ENCODE measurements at places on chromosomes 1 and 21.

DNA sequence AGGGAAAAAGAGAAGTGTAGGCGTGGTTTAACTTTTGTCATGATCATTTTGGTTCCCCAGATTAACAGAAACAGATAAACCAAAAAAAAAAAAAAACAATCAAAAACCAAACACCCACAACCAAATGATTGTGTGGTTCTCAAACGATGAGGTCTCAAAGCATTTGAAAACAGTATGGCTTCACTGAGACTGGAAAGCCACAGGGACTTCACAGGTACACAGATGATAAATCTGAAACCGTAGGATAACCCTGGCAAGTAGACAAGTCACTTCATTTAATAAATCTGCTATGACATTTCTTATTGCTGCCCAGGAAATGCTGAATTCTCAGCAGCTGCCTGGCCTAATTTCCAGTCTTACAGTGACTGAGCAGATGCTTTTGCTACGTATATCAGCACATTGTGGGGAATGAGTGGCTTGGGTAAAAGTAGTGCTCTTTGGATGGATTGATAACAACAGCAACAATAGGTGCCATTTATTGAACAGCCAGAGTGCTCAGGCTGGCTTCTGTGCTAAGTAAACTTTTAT lies 6.1 kb downstream of the ST6GALNAC3 start:
- peak; percentile 7 for DNase-seq

- no peak for DNase-seq
Observed at GRCh38 chr21:32048353-32048752, 175.5 kb downstream of the HUNK start.

DNA sequence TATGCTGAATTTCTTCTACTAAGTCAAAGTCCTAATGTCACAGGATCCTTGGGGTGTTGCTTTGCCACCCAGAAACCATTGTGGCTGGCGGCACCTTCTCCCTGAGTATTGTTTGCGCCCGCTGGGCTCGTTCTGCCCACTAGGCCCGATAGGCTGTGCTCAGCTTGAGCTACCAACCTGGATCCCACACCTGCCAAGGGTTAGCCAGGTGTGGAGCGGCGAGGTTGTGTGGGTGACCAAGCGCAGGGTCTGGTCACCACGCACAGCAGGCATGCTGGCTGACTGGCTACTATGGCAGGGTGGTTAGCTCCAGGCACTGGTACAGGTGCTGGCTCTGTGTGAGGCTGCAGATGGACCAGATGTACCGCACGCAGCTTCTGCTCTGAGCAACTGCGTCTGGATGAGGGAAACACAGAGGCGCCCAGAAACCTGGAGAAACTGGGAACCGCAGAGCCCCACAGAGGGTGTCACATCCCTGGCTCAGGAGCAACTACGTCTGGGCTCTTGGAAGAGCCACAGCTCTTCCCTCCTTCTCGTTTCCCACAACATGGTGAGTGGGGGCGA lies 50.3 kb upstream of the SCYL3 start:
- no peak for DNase-seq

GRCh38 chr1:5595531-5596170 lies 396.6 kb downstream of the NPHP4 start:
- no peak for DNase-seq

GRCh38 chr1:225201447-225201846 lies 226.4 kb downstream of the LBR start:
- no peak for DNase-seq

GRCh38 chr1:244349103-244349531 lies 102.6 kb downstream of the ADSS2 start:
- no peak for DNase-seq

DNA sequence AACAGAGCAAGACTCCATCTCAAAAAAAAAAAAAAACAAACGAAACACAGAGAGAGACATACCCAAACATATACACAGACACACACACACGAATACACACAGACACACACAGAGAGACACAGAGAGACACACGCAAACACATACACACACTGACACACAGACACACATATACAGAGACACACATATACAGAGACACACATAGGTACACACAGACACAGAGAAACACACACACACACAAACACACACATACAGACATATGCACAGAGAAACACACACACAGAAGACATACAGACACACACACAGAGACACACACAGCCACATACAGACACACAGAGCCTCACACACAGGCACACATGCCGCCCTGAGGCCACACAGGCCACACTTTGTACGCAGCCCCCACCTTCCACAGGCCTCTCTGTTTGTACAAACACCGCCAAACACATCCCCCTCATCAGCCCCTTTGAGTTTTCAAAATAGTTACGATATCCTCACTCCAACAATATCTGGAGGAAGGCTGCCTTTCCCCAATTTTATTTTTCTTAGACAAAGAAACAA lies 57.5 kb upstream of the ABCG1 start:
- DNase-seq: no peak

GRCh38 chr1:14571810-14572767 lies 26.4 kb upstream of the KAZN start:
- no peak for DNase-seq

DNA sequence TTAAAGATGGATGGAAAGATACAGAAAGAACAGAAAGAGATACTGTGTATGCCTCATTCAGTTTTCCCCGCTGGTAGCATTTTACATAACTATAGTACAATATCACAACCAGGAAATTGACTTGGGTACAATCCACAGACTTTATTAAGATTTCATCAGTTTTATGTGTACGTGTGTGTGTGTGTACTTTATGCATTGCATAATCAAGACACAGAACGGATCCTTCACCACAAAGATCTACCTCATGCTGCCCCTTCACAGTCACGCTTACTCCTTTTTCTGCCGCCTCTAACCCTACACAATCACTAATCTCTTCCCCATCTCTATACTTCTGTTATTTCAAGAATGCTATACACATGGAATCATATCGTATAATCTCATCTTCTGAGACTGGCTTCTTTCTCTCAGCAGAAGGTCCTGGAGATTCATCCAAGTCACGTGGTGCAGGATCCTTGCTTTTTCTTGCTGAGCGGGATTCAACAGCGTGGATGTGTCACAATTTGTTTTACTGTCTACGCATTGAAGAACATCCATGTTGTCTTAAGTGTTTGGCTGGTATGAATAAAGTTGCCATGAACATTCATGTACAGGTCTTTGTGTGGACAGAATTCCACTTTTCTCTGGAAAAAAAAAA lies 76.7 kb downstream of the SLC35F3 start:
- no peak for DNase-seq

DNA sequence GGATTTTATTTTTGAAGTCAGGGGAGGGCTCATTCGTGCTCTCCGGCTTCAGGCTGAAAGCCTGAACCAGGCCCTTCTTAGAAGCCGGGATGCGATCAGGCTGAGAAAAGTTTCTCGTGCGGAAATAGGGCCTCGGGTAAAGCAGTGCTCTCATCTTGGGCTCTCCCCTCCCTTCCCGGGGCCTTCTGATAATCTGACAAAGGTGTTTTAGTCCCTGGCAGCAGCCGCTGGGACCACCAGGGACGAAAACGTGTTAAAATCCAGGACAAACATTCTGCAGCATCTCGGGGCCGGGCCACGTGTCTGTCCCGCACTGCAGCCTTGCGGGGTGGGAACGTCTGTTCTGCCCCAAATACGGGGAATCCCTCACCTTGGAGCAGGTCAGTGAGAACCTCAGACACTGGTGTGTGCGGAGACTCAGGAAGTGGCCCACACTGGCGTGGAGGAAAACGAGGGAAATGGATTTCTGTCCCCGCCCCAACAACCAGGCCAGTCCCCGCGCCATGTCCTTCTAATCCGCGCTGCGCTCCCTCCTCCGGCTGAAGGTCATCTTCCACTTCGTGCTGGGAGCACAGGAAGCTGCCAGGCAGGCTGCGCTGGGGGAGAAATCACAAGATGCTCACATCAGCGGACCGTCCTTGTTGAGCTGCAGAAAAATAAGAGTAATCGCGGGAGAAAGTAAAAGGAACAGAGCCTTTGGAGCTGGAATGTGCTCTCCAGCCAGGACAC lies 16.6 kb upstream of the AJAP1 start:
- DNase-seq: no peak

GRCh38 chr1:84959294-84959693 lies 37.6 kb downstream of the MCOLN2 start:
- no peak for DNase-seq

- DNase-seq: no peak
Observed at GRCh38 chr1:206144605-206145004, 27.4 kb upstream of the AVPR1B start.

DNA sequence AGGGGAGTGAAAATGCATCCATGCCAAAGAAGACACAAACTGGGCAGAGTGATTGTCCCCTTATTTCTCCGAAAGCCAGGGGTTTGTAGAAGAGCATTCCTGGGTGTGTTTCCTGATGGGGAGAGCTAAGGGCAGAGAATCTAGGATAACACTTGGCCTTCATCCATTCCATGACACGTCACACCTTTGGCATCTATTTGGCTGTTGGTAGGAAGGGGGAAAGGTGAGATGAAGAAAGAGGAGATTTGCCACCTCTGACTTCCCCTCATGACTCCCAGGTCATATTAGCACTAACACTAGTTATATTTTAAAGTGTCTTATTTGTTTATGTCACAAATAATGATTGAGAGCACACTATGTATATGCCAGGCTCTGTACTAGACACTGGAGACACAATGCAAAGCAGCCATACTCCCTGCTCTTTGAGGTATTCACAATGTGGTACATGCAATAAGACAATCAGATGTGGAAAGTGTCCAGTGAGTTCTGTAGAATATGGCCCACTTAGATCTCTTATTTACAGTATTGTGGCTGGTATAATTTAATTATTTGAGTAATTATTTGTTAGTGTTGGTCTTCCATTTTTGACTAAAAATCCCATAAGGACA lies 54.5 kb upstream of the GADD45A start:
- DNase-seq: no peak

GRCh38 chr1:248841702-248842395 lies 3.8 kb downstream of the ZNF672 start:
- peak; percentile 48 for DNase-seq

- DNase-seq: no peak
Observed at GRCh38 chr1:43822040-43822690, 111.4 kb upstream of the ARTN start.

DNA sequence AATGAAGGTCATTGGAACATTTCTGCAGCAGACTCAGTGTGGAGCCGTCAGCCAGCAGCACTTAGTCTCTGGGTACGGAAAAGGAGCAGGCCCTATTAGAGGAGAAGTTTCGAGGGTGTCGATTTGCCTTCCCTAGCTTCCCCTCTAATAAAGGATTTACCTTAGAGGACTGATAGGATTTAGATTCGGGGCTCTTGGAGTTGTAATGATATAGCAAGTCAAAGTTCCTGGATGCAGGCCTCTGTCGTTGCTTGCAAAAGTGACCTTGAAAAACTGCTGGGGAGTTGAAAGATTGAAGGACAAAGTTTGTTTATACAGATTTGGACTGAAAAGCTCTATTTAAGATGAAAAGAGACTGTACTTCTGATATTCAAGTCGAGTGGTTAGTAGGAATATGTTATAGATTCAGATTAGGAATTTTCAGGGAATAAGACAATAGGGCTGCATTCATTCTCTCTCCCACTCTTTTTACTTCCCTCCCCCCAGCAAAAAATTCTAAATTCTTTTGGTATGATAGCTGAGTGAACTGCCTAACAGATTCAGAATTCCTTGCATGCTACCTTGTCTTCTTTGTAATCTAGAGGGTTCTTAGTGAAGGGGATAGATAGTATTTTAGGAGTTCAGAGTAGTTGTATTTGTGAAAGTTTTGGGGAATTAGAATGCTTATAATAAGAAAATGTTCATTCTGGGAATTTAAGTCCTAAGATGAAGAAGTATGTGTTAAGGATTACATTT lies 19.2 kb downstream of the NFYC start:
- DNase-seq: no peak

DNA sequence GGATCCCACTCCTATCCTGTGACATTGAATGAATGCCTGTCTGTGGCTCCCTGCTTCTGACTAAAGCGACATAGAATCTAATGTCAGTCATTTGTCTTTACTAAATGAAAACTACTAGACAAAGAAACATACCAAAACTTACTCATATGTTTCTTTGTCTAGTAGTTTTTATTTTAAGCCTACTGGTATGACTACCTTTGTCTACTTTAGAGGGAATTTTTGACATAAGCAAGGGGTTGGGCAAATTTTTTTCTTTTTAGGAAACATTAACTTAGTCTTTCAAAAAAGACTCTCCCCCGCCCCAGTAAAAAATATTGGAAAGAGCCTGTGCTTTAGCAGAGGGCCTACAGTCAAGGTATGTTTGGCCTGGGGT lies 4.9 kb downstream of the NEK7 start:
- no peak for DNase-seq

DNA sequence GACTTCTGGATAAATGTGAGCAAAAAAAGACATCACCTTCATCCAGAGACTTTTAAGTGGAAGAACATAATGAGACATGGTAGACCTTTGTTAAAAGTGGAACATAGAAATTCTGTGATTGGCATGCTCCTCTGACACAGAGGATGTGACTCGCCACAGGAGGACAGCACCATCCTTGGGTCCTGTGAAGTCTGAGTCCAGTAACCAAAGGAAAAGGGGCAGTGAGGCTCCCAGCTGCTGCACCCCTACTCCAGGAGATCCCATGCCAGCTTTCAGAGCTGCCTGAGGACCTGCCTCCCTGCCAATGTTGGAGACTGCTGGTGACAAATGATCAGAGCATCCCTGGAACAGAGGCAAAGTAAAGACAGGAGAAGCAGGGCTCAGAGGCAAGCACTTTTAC lies 136.2 kb downstream of the BRINP2 start:
- no peak for DNase-seq

DNA sequence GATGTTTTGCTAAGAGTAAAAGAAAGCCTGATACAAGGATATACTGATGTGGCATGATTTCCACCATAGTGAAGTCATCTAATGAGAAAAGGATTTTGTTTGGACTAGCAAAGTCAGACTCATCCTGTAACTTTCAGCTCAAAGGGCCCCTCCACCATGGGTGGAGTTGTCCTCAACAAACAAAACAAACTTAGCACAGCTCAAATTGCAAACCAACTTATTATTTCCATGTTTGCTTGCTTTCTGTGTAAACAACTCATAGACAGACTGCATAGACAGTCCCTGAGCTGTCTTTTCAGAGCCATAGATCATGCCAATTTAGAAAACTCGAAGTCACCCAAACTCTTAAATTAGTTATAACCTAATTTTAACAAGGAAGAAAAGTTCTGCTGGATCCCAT lies 69.4 kb upstream of the VAV3 start:
- DNase-seq: peak; percentile 66

GRCh38 chr21:34962586-34963222 lies 86.4 kb downstream of the RUNX1 start:
- DNase-seq: no peak

DNA sequence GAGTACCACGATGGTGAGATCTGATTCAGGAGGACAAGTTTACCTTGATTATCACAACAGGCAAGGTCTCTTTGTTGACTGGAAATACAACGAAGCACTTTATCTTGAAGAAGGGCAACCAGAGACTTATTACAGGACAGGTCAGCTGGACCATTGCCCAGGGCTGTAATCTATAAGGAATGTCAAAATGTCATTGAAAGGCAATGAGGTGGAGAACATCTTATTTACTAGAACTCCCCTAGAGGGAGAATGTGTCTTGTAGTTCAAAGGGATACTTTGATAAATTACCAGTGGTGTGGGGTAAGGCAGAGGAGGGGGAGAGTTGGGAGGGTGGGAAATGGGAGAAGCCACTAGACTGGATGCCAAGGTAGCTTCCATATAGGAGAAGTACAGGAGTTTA lies 212.3 kb downstream of the NCAM2 start:
- DNase-seq: no peak

- no peak for DNase-seq
Observed at GRCh38 chr1:197319631-197320030, 51.6 kb downstream of the CRB1 start.

- no peak for DNase-seq
Observed at GRCh38 chr1:206455666-206456344, 14.5 kb upstream of the IKBKE start.
